CD4-positive, alpha-beta T cell treated with Interleukin-15 for 1 hour (primary cell): ENCODE measurements at places on chromosomes 7 and 10.
A peak's percentile ranks its signal among the peaks of the same experiment; 100 is the strongest.

DNA sequence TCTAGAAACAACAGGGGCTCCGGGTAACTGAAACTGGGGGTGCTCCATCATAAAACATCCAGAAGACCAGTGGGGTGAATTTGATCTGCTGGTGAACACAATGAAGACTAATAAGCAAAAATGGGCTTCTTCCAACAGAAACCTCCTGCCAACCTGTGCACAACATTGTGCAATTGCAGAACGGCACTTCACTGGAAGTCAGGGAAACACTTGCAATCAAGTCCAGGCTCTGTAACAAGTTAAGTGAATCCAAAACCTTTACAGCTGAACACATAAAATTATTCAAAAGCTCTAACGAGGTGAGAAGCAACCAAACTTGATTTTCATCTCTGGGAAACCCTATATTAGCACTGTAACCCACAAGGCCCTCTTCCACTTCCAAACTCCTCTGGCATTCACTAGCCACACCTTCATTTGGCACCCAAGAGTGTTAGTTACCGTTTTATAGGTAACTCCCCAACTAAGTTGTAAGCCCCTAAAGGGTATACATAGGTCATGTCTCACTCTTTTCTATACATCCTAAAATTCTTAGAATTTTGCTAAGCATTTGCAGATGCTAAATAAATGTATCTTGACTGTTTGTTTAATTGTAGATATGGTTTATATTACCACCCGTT, 22.0 kb downstream of the IMMP2L start:
- DNase-seq = no peak

GRCh38 chr7:33788531-33788930, 116.8 kb upstream of the BMPER start:
- no peak for DNase-seq

- DNase-seq = no peak
Observed at GRCh38 chr7:135706038-135706742, 21.8 kb downstream of the SLC13A4 start.

GRCh38 chr7:27314111-27314510, 71.5 kb downstream of the EVX1 start:
- no peak for DNase-seq

GRCh38 chr7:156833312-156833711, 59.7 kb downstream of the LMBR1 start:
- no peak for DNase-seq

DNA sequence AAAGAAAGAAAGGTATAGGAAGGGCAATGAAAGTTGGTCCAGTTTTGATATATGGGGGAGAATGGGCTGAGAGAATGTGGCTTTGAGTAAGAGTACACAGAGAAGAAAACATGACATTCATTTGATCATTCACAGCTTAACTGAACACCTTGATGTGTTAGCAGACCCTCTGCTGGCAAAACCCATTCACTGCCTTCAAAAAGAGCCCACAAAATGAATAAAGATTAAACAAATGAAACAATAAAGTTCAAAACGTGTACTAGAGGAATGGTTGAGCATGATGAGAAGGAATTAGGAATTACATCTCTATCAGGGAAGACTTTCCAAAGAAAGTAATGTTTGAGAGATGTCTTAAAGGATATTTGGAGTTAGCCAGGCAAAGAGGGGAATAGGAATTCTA, 2.1 kb downstream of the WEE2 start:
- DNase-seq = no peak

GRCh38 chr10:35465673-35466072, 129.4 kb downstream of the CCNY start:
- no peak for DNase-seq

DNA sequence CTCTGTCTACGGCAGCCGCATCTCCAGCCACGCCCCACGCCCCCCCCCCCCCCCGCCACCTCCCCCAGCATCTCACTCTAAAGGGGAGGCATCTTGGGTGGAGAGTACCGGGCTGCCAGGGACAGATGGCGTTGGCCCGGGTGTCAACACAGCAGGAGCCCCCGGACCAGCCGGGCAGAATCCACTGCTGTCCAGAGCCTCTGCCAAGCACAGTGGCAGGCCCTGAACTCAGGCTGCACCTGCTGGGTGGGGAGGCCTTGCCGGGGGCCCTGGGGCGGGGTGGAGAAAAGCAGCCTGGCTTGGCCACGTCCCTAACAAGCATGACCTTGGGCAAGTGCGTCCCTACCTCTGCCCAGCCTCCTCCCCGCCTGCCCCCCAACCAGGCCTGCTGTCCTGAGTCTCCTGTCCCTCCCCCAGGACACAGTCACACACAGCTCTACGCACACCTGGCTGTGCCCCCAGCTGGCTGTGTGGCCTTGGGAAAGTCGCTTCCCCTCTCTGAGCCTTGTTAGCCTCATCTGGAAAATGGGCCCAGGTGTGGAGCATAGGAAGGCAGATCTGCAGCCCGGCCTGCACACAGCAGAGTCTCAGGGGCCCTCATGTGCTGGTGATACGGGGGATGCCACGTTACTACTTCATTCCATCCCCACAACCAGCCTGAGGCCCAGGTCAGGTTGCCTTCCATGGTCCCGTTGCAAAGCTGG, 45.2 kb downstream of the MICALL2 start:
- DNase-seq = no peak

GRCh38 chr10:33506838-33507661, 172.6 kb upstream of the NRP1 start:
- no peak for DNase-seq

DNA sequence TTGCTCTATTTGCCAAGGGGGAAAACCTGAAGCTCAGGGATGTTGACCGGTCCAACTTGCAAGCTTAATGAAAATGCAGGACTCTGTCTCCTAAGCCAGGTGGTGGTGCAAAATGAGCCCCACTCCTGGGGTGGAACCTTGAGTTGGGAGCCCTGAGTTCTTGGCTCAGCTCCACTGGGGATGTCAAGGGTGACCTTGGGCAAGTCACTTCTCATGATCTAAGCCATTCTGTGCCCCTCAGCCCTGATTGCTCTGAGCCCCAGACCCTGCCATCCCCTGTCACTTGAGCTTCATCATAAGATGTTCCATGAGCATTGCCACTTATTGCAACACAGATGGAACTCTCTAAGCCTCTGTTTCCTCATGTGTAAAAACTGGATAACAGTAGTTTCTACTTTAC, 33.9 kb downstream of the MYL10 start:
- no peak for DNase-seq

GRCh38 chr7:117113871-117114270, 160.6 kb downstream of the ST7 start:
- DNase-seq = no peak

- peak; percentile 89 for DNase-seq
Observed at GRCh38 chr7:36784991-36785940, 61.0 kb upstream of the AOAH start.

DNA sequence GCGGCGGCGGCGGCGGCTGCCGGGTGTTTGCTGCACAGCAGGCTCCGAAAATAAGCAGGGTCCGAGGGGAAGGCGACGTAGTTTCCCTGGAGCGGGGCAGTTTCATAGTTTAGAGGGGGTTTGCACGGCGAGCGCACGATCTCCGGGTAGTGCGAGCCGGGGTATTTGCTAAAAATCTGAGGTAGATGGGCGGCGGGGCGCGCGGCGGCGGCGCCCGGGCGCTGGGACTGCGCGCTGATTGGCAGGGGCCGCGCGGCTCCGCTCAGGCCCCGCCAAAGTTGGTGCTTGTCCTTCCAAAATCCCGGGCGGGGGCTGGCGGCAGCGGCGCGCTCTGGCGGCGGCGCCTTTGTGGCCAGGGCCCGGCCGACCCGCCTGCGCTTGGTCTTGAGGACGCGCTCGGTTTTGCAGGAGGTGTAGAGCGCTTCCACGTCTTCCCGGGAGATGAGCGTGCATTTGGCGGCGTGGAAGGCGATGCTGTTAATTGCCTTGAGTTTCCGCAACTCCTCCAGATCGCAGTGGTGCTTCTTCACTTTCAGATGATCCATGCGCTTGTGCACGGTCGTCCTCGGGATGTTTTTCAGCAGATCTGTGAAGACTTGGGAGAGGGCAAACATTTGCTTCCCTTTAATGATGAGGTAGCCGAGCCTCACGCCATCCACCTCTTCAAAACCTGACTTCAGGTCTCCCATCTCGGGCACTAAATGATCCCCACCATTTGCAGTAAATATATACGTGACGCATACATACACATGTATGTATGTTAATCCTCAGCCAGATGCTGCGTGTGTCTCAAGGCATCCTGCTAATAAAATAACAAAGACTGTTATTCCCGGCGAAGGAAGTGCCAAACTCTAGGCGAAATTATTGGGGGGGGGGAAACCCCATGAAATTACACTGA, 8.1 kb downstream of the SKIDA1 start:
- no peak for DNase-seq

DNA sequence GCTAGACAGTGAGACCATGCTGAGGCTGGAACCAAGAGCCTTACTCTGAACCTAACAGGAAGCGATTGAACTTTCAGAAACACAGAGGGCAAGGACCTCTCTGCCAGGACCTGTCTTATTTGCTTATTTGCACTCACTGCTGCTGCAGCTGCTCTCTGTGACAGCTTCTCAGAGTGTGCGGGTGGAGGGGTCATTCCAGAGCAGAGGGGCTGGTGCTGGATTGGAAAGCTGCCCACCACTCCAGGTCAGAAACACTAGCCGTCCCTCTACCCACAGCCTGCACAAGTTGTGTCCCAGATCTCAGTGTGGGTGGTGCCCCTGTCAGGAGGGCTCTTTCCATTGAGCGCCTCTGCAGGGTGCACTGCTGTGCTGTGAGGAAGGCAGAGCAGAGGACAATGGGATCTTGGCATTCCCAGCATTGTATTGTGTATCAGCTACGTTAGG, 126.2 kb downstream of the CCNY start:
- no peak for DNase-seq

DNA sequence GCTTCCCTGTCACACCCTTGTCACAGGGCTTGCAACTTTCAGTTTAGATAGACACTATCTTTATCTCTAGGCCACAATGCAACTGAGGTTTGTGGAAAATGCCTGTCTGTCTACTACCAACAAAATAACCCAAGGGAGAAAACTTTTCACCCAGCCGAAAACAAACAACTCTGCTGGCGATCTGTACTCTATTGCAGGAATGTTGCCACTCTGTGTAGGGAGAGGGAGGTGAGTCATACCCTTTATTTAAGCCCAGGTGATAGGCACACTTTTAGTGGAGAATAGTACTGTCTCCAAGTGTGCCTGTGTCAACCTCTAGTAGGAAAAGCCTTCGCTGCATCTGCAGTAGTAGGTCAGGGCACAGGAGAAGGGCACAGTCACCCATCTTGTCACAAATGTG, 108.3 kb downstream of the SLC25A40 start:
- DNase-seq = no peak

GRCh38 chr7:117386110-117386706, 41.1 kb downstream of the ASZ1 start:
- no peak for DNase-seq

- no peak for DNase-seq
Observed at GRCh38 chr7:50803359-50804337, 21.0 kb upstream of the GRB10 start.

DNA sequence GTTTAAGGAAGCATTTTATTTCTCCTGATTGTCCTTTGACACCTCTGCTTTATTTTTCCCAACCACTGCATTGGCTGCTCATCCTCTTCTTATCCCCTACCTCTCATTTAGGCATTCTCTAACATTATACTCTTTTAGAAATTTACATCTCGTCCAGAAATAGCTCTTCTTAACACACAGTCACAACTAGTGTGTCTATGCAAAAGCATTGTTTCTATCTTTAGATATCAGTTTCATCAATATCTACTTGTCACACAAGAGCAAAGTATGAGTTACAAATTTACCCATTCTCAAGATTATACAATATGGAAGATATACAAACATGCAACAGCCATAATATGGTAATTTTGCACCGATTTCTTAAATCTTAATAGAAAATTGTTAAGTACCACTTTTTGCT, 35.7 kb upstream of the MDFIC start:
- no peak for DNase-seq

DNA sequence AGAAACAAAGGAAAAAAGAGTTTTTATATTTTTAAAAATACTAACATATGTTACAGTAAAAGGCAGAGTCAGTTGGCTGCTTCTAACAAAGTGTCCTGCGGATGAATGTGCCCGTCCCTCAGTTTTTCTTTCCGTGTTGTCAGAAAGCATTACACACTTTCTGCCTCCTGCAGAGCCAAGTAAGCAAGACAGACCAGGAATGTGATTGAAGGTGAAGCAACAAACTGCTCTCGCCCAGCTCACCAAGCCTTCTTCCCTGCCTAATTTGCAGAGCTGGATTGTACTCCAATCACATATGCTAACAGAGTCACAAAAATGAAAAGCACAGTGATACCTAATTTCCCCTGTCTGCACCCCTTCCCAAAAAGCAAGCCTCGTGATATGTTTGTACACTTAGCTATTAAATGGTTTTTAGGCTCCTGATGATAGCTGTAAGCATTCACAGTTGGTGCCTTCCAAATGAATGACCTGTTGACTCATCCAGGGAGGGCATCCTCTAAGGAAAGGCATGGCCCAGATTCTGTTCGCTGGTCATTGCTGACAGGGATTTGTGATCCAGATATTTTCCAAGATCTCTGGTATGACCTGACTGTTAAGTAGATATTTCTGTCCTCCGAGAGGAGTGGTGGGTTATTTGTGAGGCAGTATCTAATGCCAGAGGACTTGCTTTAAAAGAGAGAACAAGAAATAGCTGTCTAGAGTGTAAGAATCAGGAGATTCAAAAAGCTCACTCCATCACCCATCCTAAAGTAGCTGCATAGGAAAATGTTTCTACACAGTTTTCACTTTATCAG, 187.3 kb upstream of the PLXDC2 start:
- no peak for DNase-seq

DNA sequence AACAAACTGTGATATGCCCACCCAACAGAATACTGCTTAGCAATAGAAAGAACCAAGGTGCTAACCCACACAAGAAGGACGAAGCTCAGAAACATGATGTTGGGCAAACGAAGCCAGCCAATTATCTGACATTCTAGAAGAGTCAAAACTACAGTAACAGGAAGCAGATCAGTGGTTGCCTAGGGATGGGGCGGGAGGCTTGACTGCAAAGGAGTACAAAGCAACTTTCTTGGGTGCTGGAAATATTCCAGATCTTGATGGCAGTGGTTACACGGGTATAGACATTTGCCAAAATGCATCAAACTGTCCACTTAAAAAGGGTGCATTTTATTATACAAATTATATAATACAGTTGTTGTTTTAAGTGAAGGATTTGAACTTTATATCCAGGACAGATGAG, 41.1 kb upstream of the RET start:
- DNase-seq = no peak

- no peak for DNase-seq
Observed at GRCh38 chr10:77717336-77717735, 79.7 kb upstream of the KCNMA1 start.

- DNase-seq = peak; percentile 96
Observed at GRCh38 chr7:604001-604883, 84.6 kb upstream of the PDGFA start.
